Sigmoid colon (tissue), 7 donors: ENCODE measurements at places on chromosomes 1 and 21. TPM values are rescaled to one million over a fixed set of nuclear protein-coding genes. Genes with fewer than 3 reads are reported as not detected.

GRCh38 chr1:100907887-100908286 is 12.0 kb downstream of the SLC30A7 start:
- no peak for DNase-seq

DNA sequence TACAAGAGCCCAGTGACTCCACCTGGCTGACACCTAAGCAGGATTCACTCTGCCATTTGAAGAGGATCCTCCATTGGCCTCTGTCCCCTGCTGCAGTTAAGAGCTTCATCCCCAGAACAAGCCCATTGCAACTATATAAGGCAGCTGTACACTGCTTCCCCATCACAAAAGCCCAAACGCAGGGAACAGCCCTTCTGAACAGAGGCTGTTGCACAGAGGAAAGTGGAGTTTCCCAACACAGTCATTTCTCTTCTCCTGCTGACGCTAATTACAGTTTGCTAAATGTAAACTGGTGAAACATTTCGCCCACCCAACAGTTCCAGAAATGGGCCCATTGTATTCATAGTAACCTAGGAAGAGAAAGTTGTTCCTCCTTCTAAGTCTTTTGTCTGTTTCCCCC is 455.8 kb upstream of the DAB1 start:
- DNase-seq, result no peak

DNA sequence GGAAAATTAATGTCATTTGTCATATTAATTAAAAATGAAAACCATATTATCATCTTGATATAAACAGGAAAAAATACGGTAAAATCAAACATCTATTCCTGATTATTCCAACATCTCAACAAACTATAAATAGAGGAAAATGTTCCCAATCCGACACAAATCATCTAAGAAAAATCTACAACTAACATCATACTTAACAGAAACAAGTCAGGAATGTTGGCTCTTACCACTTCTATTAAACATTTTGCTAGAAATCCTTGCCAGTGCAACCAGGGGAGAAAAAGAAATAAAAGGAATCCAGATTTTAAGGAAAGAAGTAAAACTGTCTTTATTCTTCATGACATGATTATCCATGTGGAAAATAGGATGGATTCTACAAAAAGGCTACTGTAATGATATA is 77.0 kb upstream of the IRF2BP2 start:
- DNase-seq, result no peak

CR1 gene
- 7.1 TPM for total RNA-seq

DNA sequence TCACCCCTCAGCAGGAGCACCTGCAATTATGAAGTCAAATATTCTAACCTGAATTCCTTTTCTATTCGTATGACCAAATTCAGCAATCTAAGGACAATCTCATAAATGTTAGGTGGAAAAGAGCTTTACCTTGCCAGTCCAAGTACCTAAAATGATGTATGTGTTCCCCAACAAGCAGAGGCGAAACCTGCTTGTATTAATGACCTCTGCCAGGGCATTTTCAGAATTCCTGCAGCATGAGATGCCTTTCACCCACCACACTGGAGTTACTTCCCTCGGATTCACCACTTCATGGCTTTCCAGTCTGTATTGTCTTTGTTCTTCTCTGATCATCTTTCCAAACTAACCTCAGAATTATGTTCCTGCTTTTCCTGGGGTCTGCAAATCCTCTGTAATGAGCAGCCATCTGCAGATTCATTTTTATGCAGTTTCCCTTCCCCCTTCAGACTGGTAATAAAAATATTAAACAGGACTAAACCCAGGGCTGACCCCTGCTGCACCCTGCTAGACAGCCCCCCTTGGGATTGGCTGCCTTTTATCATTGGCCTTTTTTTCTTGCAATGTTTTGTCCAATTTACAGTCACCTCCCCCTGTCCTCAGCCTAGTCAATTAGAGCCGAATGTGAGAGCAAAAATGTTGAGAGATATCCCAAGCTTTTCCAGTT is 26.6 kb upstream of the CASQ2 start:
- no peak for DNase-seq

CNTN2 gene
- 4.3 TPM for total RNA-seq

PTGFR gene
- total RNA-seq, result 2.1 TPM

DNA sequence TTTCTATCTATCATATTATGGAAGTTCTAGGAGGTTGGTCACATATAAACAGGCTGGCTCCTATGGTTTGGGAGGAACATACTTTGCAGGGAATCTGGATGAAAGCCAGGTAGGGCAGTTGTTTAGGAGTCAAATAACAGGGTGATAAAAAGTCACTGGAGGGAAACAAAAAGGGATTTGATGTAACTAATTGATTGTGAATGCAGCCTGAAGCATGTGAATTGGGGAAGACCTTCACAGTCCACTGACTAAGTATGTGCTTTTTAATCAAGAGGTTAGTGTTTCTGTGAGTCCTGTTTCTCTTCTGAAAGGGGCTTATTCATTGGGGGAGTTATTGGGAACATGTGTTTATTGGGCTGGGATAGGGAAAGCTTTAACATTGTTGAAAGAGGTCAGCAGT is 41.3 kb downstream of the HMCN1 start:
- no peak for DNase-seq

GRCh38 chr1:177341773-177342172 is 171.0 kb downstream of the BRINP2 start:
- peak; percentile 69 for DNase-seq

OLIG2 gene
- not detected for total RNA-seq

GPA33 gene
- total RNA-seq, result 0.36 TPM

A3GALT2 gene
- total RNA-seq, result not detected

GRCh38 chr1:238916828-238917227 is 469.5 kb upstream of the CHRM3 start:
- no peak for DNase-seq

DNA sequence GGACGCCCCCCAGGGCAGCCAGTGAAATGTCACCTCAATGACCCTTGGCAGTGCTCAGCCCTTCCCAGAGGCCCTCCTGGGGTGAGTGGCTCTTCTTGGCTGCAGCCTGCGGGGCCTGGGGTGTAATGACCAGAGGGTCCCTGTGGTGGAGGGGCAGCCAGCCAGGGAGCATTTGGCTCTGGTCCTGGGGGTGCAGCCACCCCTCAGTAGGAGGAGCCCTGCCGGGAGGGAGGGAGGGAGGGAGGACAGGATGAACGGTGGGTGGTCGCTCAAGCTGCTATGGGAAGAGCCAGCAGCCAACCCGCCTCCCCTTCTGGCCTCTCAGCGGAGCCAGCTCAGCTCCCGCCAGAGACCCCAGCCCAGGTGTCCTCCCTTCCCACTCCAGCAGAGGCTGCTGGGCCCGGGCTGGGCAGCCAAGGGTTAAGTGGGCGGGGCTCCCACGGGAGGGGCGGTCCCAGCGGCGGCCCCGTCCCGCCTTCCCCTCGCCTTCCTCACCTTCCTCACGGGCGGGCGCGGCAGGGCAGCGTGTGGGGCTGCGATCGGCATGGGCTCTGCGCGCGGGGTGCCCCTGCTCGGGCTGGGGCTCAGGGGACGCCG is 9.0 kb upstream of the PLCH2 start:
- DNase-seq, result no peak

HES2 gene
- not detected for total RNA-seq

- DNase-seq, result no peak
Observed at GRCh38 chr1:186715887-186716809, 35.9 kb upstream of the PTGS2 start.

GRCh38 chr1:3571263-3571662 is 40.0 kb downstream of the MEGF6 start:
- no peak for DNase-seq

DNA sequence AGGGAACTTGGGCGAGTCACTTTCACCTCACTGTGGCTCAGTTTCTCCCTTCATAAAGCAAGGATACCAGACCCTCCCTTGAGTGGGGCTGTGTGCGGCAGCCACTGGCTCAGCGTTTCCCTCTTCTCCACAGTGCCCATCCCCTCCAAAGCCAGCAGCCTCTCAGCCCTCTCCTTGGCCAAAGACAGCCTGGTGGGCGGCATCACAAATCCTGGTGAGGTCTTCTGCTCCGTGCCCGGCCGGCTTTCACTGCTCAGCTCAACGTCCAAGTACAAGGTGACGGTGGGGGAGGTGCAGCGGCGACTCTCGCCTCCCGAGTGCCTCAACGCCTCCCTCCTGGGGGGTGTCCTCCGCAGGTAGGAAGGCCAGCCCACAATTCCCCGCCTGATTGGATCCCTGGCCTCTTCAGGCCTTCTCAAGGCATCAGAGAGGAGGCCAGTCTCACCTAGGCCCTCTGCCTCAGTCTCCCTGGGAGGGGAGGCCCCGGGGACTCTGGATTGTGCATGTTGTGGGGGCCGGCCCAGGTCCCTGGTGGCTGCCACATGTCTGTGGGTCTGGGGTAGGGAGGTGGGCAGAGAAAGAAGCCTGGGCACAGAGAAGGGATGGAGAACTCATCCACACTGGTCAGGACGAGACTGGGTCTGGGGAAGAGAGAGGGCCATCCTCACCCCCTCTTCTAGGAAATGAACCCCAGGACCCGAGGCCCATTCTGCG is 15.2 kb downstream of the TFAP2E start:
- DNase-seq, result no peak

DNA sequence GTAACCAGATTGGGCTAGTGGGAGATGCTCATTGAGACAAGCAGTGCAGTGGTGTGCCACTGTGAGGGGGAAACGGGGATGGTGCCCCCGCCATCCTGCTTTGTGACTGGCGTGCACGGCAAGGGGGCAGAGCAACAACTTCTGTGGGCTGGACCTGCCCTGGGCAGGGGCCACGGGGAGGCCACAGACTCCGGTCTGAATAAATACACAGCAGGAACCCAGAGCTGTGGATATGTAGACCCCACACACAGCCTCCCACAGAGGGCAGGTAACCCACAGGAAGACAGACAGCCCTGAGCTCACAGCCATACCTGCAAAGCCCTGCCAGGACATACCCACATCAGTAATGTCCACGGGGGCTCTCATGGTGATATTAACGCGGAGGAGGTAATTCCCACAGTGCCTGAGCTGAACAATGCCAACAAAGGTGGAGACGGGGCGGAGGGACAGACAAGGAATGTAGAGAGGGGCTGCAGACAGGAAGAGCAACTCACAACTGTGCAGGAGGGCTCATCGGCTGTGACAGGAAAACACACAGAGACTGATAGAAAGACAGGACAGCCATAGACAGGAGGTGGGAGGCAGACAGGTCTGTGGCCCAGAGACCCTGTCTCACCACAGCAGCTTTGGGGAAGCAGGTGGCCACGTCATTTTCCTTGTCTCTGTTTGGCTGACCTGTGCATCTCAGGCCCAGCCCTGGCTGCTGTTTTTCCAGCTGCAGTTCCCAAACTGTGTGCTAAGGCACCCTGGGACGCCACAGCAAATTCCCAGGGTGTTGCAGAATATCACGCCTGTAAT is 4.9 kb upstream of the WNT3A start:
- peak; percentile 40 for DNase-seq

SPATA21 gene
- total RNA-seq, result not detected

DENND2C gene
- 4.7 TPM for total RNA-seq

DNA sequence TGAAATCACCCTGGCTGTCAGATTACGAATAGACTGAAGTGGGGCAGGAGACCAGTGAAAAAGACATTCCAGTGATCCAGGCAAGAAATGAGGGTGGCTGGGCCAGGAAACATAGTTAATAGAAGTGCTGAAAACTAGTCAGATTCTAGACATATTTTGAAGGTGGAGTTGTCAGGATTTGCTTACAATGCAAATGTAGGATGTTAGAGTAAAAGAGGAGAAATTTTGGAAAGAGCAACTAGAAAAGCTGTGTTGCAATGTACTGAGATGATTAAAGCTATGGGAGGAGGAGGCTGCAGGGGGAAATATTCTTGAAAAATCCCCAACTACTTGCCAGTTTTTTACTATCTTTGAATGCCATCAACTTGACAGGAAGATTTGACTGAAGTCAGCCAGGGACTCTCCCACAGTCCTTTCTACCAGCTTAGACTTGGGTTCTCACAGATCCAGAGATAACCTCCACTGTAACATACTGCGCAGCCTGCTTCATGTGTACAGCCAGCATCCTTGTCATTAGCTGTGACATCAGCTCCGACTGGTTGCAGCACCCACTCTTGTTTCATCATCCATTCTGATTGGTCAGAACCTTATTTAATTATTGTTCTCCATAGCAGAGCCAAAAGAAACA is 109.7 kb downstream of the TSEN15 start:
- DNase-seq, result no peak

GRCh38 chr1:181179987-181180365 is 91.5 kb downstream of the IER5 start:
- no peak for DNase-seq

GRCh38 chr1:240803151-240803550 is 191.2 kb upstream of the GREM2 start:
- no peak for DNase-seq

DNA sequence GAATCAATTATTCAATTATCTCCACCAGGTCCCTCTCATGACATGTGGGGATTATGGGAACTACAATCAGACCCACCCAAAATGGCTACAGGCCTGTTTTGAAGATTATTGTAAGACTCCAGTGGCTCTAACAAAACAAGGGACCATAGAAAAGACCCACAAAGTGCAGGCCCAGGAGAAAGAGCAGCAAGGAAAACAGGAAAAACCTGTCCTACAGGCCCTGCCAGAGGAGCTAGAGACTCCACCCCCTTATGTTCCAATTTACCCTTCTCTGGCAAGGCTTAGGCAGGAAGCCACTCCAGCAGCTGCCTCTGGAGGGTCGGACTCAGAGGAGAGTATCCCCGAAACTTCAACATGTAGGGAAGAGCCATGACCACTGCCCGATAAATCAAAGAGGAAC is 96.5 kb downstream of the LIPI start:
- DNase-seq, result no peak

DNA sequence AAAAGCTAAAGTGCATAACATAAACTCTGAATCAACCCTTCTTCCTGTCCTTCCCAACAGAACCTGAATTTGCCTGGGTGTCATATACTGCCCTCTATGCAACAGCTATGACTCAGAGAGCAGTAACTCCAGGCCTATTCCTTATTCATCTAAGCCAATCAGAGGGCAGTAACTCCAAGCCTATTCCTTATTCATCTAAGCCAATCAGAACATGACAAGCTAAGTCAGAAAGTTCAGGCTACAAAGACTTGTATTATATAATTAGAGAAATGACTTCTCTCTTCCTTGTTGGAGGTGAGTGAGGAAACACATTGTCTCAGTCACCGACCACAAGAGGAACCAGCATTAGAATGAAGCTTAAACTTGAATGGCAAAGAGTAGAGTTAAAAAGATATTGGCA is 26.2 kb upstream of the TADA1 start:
- no peak for DNase-seq

DNA sequence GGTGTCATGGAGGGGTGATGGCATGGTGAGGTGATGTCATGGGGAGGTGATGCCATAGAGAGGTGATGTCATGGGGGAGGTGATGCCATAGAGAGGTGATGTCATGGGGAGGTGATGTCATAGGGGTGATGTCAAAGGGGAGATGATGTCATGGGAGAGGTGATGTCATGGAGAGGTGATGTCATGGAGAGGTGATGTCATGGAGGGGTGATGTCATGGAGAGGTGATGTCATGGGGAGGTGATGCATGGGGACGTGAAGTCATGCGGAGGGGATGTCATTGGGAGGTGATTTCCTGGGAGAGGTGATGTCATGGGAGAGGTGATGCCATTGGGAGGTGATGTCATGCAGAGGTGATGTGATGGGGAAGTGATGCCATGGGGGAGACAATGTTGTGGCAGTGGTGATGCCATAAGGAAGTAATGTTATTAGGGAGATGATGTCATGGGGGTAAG is 92.1 kb upstream of the C1orf174 start:
- no peak for DNase-seq

- no peak for DNase-seq
Observed at GRCh38 chr1:40352126-40352525, 21.4 kb upstream of the SMAP2 start.

ADGRL2 gene
- total RNA-seq, result 59.4 TPM

AADACL3 gene
- not detected for total RNA-seq
